Upper lobe of right lung (tissue), 1 donor: ENCODE measurements at places on chromosomes 16 and 17. TPM values are rescaled to one million over a fixed set of nuclear protein-coding genes. Genes with fewer than 3 reads are reported as not detected.

DNA sequence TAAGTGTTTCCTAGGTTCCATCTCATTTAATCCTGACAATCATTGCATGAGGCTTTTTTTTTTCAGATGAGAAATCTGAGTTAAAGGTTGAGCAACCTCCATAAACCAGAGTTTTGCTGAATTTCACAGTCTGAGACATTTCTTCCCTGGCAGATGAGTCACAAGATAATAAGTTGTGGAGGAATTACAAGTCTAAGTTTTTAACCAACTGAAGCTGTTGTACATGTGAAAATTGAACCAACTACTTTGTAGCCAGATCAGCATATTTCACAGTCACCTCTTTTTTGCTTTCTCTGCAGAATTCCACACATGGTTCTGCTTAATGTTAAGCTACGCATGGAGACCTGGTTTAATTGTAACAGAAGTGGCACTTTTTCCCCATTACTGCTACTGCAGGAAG, 765.6 kb downstream of the CDH11 start:
- no peak for DNase-seq

The GCGR gene
- not detected for total RNA-seq

DNA sequence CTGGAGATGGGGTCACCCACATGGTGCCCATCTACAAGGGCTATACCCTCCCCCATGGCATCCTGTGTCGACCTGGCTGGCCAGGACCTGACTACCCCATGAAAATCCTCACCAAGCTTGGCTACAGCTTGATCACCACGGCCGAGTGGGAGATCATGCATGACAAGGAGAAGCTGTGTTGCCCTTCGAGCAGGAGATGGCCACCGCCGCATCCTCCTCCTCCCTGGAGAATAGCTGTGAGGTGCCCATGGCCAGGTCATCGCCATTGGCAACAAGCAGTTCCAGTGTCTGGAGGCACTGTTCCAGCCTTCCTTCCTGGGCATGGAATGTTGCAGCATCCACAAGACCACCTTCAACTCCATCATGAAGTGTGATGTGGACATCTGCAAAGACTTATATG, 5.3 kb upstream of the FLCN start:
- peak; percentile 45 for DNase-seq

DNA sequence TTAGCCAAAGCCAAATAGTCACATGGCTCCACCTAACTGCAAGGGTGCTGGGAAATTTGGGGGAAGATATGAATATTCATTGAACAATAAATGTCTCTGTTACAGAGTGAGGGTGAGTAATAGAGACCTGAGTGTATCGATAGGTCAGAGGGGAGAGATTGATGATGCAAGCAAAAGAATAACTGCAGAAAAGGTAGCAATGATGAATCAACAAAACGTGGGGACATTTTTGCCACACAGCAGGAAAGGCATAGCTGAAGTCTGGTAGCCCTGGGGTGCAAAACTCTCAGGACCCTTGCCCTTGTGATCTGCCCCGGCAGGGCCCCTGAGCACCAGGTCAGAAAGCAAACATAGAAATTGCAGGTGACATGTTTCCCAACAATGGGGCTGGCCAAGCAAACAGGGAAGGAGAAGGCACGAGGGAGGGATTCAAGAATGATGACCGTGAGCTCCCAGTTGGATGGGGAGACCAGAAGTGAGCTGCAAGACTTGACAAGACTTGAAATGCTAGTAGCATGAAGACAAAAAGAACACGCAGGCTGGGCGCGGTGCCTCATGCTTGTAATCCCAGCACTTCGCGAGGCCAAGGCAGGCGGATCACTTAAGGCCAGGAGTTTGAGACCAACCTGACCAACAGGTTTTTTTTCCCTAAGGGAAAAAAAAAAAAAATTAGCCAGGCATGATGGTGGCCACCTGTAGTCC, 12.7 kb upstream of the HERPUD1 start:
- no peak for DNase-seq

DNA sequence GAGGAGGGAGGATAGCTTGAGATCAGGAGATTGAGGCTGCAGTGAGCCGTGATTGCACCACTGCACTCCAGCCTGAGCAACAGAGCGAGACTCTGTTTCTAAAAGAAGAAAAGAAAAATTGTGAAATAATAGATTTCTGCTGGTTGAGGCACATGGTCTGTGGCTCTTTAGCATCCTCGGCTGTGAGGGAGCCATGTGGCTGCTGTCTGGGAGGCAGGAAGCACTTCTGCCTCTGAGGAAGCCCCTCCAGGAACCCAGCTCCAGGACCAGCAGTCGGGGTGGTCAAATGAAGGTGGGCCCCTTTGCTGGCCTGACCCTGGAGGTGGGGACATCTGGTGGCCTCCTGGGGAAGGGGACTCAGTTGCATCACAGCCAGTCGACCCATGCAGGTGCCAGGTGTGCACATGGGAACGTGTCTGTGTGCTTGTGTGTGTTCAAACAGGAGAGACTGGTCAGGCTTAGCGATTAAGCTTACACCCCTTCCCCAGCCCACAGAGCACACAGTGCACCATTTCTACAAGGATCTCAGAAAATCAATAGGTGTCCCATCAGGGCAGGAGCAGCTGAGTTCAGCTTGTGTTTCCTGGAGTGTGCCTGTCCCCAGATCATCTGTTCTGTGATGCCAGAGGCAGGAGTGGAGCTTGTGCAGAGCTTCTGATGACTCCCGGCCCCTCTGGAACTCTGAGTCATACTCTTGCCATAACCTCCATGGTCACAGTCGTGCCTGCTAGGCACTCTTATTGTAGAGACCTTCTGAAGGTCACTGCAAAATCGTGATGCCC, 24.3 kb upstream of the MGAT5B start:
- DNase-seq, result no peak

- DNase-seq, result peak; percentile 47
Observed at GRCh38 chr16:86883583-86884389, 305.4 kb downstream of the FOXL1 start.

DNA sequence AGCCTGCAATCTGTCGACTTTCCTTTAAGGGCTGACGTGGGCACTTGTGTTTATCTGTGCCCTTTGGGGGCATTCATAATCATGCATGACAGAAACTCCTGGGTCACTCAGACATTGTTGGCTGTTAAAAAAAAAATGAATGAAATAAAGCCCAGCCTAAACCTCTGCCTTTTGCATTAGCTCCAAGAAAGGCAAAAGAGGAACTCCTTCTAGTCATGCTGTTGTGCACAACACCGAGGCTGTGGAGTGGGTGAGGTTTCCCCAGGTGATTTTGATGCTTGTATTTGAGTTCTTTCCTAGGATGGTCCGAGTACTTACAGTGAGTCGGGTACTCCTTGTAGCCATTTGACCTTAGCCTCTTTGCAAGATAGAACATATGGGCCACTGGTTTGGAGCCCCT, 49.6 kb upstream of the IRX6 start:
- no peak for DNase-seq

GRCh38 chr17:19569785-19570543, 36.3 kb downstream of the SLC47A1 start:
- no peak for DNase-seq

GRCh38 chr16:66471716-66472393, 44.8 kb downstream of the BEAN1 start:
- DNase-seq, result no peak

The OR1D2 gene
- not detected for total RNA-seq

The ITPRIPL2 gene
- 68.9 TPM for total RNA-seq

The KRT14 gene
- not detected for total RNA-seq

DNA sequence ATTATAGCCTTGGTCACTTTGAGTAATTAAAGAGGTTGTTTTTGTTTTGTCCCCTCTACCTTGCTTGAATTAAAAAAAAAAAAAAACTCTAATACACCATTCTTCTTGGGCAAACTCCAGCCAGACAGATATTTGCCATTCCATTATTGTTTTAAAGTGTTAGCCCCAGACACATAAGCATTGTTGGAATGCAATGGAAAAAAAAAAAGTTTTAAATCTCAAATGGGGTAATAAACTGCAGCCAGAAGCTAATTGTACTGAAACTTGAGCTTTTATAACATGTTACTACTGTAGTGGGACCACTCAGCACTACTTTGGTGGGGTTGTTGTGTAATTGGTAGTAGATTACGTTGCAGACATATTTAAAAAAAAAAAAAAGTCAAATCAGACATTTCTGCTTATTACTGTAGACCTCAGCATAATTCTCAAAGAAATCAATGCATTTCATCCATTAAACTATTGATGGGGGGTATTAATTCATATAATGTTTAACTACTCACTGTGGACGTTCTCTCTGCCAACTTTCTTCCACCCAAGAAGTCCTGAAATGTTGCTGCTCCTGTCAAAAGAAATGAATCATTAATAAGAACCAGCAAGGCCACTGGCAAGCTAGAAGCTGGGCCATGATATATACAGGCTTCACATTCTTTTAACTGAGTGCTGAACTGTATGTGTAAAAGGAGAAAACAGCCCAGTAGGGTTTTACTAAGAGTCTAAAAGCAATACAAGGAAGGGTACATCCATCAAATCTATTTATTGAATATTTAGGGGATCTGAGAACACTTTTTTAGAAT, 626.6 kb upstream of the SOX9 start:
- no peak for DNase-seq

The CHAD gene
- total RNA-seq, result not detected

The EME1 gene
- total RNA-seq, result 1.3 TPM

The CYBA gene
- 257 TPM for total RNA-seq

The CACNG4 gene
- total RNA-seq, result 9.3 TPM

DNA sequence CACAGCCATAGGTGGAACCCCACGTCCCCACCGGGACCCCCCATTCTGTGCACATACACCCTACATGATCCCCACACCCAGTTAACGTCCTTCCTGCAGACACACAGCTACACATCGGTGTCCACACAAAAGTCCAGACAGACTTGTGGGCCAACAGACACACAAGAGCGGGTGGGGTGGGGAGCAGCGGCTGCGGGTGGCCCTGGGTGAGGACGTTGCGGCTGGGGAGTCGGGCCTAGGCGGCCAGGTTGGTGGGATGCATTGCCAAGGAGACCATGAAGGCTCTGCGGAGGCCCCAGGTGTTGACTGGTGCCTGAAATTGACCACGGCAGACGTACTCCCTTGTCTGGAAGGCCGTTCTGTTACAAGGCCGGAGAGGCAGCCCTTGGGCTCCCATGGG, 8.7 kb upstream of the DPEP1 start:
- DNase-seq, result no peak

The SPDYE4 gene
- not detected for total RNA-seq

The TAC4 gene
- total RNA-seq, result not detected

- no peak for DNase-seq
Observed at GRCh38 chr16:19812986-19813385, 71.7 kb downstream of the GPRC5B start.

The ERN1 gene
- total RNA-seq, result 52.6 TPM

The CEP131 gene
- 7.5 TPM for total RNA-seq

DNA sequence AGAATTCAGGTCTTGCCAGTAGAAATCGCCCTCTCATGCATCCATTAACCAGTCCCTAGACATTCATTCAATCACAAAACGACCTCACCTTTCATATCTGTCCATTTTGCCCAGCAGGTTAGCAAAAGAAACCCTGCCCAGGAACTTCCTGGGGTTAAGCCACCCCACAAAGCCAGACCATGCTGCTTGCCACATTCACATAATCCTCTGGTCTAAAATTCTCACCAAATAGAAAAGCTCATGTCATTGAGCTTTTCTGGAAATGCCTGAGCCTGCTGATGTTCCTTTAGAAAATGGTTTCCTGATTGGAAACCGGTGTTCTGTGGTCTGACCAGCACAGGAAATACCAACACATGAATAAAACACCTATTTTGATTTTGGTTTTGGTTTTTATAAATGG, 21.6 kb upstream of the DYNLRB2 start:
- no peak for DNase-seq

DNA sequence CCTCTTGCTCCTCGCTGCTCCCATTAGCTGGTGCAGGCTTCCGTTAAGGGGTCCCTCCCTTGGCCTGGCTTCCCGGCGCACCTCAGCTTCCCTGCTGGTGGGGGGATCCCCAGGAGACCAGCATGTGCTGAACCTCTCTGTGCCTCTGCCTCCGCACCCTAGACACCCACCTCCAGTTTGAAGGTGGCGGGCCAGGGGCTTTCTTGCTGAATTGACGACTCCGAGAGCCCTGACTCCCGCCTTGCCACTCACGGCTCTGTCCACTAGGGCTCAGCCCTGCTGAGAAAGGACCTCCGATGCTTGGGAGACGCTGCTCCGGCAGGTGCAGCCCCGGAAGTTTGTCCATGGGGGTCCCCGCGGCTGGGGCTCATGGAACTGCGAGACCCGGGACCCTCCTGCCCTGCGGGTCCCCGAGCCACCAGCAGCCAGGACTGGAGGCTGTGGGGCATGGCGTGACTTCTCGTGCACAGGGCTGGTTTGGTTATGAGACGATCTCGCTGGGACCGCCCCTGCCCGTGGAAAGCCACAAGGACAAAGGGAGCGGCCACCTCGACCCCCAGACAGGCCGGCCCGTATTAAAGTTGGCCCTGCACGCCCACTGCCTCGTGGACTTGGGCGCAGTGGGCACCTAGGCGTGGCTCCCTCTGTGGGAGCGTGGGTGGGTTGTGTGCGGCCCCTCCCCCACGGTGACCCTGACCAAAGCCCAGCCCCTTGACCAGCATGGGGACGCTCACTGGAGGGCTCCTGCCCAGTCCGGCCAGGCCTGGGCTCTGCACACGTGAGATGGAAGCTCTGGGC, 8.1 kb downstream of the CHMP6 start:
- no peak for DNase-seq

The KRT39 gene
- 0.35 TPM for total RNA-seq

DNA sequence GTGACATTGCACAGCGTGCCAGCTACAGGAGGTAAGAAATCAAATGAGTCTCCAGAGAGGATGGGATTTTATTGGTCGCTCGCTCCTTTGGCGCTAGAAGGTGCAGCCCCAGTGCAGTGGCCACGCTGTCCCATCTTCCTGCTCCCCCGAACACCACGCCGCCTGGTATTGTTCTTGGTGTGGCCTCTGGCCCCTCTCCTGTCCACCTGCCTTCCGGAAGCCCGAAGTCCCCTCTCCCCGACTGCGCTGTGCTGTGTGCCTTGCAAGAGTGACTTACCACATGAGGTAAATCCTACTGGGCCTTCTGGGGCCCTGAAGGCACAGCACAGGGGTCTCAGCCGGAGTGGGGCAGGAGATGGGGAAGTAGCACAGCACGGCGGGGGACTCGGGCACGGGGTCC, 58.2 kb downstream of the MARCHF10 start:
- DNase-seq, result no peak

The RFNG gene
- 38.5 TPM for total RNA-seq

DNA sequence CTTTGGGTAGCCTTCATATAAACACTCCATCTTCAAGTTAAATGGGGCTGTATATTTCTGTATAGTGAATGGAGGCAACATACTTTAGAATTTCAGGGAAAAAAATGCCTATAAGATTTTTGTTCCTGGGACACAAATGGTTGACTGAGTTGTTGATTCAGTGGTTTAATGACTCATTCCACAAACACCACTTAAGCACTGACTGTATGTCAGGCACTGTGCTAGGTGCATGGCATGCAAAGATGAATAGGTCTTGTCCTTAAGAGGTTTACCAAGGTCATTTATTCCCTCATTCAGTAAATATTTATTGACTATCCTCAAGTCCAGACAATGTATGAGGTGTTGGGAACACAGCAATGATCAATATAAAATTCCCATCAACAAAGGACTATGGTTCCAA, 417.1 kb downstream of the CA10 start:
- DNase-seq, result no peak

The P3H4 gene
- 9.5 TPM for total RNA-seq

GRCh38 chr17:10792151-10792550, 11.7 kb downstream of the TMEM238L start:
- DNase-seq, result no peak
